HS-5 (cell line): ENCODE measurements at places on chromosomes 3 and 15.

GRCh38 chr3:112351036-112351435 lies 18.1 kb downstream of the CD200 start:
- DNase-seq = no peak

DNA sequence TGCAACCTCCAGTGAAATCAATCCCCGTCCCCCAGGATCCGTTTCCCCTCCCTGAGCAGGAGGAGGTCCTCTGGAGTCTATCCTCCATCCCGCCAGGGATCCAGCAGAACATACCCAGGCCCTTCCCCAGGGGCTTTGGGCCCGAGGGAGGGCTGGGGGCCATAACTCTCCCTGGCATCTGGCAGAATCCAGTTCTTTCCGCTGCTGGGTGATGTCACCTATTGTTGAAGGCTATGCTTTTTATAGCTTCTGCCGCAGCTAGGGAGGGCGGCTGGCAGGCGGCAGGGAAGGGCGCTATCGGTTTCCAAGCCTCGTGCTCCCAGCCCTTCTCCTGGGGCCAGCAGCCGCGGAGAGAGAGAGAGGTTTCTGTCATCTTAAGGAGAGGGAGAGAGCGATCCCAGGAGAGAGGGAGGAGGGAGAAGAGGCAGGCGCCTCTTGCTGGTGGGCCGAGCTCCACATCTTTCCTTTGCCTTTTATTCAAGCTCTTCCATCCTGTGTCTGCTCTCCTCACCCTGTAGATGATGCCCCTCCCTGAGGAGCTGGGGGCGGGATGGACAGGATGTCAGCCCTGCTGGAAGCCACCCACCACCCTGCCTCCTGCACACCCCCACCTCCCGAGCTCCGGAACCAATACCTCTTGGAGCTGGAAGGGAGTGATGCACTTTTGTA lies 120.1 kb downstream of the ANP32A start:
- no peak for DNase-seq

DNA sequence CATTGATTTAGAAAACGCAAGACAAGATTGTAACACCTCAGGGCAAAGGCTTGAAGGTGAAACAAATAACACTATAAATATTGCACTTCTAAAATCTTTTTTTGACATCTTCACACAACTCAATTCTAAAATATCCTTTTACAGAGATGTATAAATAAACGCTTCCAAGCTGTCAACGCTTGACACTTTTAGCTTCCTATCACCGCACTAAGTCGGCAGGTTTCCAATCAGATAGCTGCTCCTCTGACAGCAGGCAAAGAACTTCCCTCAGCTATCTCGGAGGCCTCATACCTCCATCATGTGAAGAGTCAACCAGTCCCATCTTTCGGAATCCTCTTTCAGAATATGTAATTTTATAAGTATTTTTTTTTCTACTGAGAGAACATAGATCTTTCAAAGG lies 71.0 kb downstream of the PCOLCE2 start:
- no peak for DNase-seq

GRCh38 chr15:62698646-62699045 lies 343.9 kb upstream of the TPM1 start:
- DNase-seq = no peak

DNA sequence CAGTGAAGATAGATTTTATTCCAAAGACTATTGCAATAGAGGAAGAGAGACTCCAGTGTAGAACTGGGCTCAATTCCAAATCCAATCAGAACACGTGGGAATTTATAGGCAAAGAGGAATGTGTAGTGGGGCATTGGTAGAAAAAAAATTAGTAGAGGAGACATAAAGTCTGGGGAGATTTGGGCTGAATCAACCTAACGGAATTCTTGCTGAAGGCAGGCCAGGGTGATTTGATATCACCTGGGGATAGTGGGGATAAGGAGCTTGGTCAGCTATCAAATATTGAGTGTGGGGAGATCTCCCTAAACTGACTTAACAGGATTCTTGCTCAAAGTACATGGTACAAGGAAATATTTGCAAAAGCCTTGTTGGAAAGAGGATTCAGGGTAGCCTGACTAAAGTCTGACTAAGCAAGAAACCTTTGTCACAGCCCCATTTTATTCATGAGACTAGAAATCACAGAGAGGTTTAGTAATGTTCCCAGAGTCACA lies 29.6 kb downstream of the SST start:
- no peak for DNase-seq

DNA sequence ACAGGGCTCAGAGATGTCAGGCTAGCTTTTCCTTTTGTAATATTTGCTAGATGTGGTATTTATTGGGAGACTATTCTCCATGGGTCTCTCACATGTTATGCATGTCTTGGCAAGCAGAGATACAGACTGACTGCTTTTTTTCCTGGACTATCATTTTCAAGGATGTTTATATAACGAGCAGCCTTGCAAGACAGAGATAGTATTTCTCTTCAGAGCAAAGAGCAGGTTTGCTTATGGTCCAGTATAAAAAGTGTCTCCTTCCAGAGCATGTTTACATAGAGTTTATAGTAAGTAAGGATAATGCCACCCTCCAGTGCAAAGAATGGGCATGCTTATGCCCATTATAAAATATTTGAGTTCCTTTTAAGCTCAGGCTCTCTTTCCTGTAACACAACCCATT lies 24.6 kb downstream of the GTF2E1 start:
- no peak for DNase-seq

DNA sequence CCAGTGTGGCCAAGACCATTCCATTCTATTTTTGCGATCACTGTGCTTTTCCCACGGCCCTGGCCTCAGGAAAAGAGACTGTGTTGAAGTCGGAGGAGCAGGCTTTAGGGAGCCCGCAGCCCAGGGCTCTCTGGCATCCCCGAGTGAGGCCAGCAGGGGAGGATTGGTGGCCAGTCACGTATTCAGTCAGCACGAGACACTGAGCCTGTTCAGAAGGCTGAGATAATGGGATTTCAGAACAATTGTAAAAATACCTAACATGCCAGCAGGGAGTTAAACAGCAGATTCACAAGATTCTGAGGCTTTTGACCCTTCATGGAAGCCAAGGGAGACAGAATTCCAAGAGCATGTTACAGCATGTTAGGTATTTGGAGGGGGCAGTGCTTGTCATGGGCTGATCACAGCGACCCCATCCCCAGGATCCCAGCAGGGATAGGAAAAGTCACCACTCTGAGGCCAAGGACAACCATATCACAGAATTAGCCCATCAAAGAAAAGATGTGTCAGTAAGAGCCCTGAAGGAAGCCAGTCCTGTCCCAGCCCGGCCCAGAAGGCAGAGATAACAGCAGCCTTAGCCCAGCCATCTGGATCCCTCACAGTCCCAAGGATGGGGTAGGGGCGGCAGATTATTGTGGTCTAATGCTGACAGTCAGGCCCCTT lies 40.6 kb downstream of the AMOTL2 start:
- no peak for DNase-seq

GRCh38 chr15:51374131-51374530 lies 32.7 kb downstream of the GLDN start:
- no peak for DNase-seq
